ENCODE measurements at places on chromosomes 13 and 19.

GRCh38 chr13:52738719-52739467 lies 727 bp downstream of the CNMD start:
- no peak for DNase-seq

- DNase-seq = no peak
These were observed 19.6 kb downstream of the AP2A1 start for GRCh38 chr19:49786376-49786820.

- DNase-seq = no peak
These were observed 45.1 kb downstream of the ATP11A start for GRCh38 chr13:112734696-112735547.

- DNase-seq = no peak
These were observed 35.7 kb downstream of the ZSWIM4 start for GRCh38 chr19:13830741-13831536.

GRCh38 chr19:3656073-3656746 lies 29.6 kb upstream of the CACTIN start:
- peak; percentile 5 for DNase-seq

GRCh38 chr13:36814465-36814864 lies 4.6 kb upstream of the RFXAP start:
- DNase-seq = no peak

GRCh38 chr19:22733691-22734090 lies 50.3 kb downstream of the ZNF99 start:
- DNase-seq = no peak

DNA sequence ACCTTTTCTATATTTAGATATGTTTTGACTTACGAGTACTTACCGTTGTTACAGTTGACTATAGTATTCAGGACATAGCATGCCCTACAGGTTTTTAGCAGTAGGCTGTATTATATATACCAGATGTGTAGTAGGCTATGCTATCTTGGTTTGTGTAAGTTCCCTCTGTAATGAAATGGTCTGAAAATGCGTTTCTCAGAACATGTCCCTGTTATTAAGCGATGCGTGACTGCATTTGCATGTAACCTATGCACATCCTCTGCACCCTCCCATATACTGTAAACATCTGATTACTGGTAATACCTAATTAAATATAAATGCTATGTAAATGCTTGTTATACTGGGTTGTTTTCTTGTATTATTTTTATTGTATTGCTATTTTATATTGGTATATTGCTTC lies 6.6 kb downstream of the ZNF766 start:
- no peak for DNase-seq

- DNase-seq = no peak
These were observed 39.8 kb downstream of the TNFRSF19 start for GRCh38 chr13:23609874-23610576.

DNA sequence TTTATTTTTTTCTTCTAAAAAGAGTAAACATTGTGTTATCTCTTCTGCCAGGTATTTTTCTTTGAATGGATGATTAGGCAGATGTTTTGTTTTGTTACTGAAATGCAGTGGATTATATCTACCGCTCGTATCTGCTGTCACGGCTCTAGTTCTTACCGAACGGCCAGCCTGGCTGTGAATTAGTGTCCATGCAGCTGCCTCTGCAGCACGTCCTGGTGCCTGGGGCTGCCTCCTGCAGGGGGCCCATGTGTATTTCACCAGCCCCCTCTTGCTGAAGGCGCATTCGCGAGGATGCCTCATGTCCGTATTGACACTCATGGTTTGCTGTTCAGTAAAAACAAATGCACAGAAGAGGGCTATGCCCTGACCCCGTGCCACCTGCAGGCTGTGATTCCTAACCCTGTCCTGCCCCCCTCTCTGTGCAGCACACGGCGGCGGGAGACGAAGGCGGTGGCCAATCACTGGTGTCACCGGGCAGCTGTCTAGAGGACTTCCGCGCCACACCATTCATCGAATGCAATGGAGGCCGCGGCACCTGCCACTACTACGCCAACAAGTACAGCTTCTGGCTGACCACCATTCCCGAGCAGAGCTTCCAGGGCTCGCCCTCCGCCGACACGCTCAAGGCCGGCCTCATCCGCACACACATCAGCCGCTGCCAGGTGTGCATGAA lies 49.9 kb downstream of the RAB20 start:
- DNase-seq = no peak

GRCh38 chr13:35917942-35918645 lies 213.1 kb downstream of the DCLK1 start:
- no peak for DNase-seq

DNA sequence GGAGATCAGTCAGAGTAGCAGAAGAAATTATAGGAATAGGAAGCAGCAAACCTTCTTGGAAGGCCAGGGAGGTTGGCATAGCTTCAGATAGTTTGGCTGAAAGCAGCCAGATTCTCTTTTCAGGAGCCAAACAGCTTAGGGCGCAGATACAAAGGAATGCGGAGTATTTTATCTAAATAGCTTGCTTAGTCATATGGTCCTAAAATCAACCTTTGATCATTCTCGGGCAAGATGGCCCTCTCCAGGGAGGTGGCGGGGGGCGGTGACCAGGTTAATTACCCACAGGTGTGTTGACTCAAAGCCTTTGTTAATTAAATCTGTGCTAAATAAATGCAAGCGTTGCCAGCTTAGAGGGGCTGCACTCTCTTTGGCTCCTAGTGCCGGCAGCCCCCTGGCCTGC lies 12.5 kb upstream of the NCR1 start:
- DNase-seq = no peak

DNA sequence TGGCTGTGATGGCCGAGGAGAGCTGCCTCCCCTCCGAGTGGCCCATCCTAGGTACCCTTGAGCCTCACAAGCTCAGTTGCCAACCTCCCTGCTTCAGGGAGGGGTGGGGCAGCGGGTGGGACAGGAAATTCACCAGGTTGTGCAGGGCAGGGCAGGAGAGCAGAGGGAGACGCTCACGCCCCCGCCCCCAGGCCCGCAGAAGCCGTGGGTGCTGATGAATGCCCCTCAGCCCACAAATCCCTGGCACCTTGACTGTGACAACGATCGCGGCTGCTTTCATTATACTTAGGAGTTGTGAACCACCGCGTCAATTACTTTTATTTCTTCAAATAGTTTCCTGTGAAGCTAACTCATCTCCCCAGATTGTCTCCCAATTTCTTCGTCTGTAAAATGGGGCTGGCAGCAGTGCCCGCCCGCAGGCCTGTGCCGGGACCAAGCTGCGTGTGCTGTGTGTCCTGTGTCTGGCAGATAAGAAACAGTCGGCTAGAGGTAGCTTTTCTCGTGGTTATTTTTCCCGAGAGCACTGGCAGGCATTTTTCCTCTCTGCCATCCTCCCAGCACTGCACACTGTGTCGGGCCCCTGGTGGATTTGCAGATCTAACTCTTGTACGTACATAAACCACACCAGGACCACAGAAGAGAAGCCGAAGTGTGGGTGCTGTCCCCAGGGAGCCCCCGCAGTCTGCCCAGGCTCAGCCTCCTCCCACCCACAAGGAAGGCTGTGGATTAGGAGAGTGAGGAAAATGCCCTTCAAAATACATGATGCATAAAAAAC lies 7.9 kb upstream of the RASA3 start:
- no peak for DNase-seq

GRCh38 chr19:49854378-49855263 lies 3.7 kb downstream of the PTOV1 start:
- no peak for DNase-seq

Measured in HCEC 1CT (cell line).